ENCODE measurements at places on chromosomes 13 and 19.

- H3K4me1 ChIP-seq: no peaks in the 10 kb centered on the region
- no peak overlapping the region for H3K27ac ChIP-seq
- peaks cover 15% of the 10 kb centered on the region for H3K27me3 ChIP-seq
Observed at GRCh38 chr13:47005756-47006414, 109.0 kb upstream of the HTR2A start.

DNA sequence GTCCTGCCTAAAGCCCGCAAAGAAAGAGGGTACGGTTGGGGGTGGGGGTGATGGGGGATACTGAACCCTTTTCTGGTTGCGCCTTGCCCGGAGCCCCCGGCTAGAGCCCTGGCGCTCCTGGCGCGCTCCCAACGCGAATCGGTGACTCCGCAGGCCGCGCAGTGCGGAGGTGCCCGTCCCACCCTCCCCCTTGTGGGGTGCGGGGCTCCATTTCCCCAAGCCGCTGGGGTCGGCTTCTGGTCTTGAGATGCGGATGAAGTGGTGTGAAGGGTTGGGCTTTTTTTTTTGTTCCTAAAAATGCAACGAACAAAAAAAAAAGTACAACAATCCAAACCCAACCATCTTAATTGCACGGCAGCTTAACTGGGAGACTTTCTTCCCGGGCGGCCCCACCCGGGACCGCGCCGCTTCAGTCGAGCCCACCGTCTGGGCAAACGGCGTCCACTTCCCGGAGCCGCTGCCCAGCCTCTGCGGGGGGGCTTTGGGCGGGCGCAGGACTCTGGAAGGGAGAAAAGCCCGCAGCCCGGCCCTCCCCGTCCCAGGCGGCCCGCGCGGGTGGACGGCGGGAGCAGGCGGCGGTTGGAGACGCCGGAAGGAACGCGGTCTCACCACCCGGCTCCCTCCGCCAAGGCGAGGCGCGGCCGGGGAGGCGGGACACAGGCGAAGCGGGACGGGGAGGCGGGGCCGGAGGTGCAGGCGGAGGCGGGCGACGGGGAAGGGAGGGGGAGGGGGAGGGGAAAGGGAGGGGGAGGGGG is 504 bp upstream of the TRIM13 start:
- H3K27ac ChIP-seq: peak overlapping the region; percentile 34
- H3K4me1 ChIP-seq: peaks cover 24% of the 10 kb centered on the region
- peaks cover 20% of the 10 kb centered on the region for H3K36me3 ChIP-seq
- no peaks in the 10 kb centered on the region for H3K27me3 ChIP-seq
- peak overlapping the region; percentile 60 for H3K4me3 ChIP-seq

DNA sequence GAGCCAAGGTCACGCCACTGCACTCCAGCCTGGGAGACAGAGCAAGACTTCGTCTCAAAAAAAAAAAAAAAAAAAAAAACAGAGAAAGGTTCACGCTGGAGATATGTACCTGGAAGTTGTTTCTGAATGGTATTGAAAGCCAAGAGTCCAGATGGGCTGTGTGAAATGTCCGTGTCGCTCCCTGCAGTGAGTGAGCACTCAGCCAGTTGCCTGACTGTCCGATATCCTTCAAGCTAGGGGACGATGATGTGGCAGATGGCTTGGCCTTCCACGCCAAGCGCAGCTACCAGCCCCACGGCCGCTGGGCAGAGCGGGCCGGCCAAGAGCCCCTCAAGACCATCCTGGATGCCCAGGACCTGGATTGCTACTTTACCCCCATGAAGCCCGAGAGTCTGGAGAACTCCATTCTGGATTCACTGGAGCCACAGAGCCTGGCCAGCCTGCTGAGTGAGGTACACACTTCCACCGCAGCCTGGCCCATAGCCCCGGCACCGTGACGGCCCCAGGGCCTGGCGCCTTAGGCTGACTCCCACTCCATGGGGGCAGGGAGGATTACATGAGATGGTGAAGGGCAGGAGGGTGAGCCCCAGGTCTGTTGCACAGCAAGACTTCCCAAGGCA is 11.7 kb upstream of the OVOL3 start:
- H3K36me3 ChIP-seq: peaks cover 11% of the 10 kb centered on the region
- H3K27me3 ChIP-seq: no peaks in the 10 kb centered on the region
- no peak overlapping the region for H3K4me3 ChIP-seq

GRCh38 chr19:50669302-50670101 is 20.3 kb downstream of the C19orf81 start:
- DNase-seq: peak; percentile 66
- H3K4me3 ChIP-seq: no peak overlapping the region
- H3K4me1 ChIP-seq: peaks cover 1% of the 10 kb centered on the region
- H3K27ac ChIP-seq: no peak overlapping the region

DNA sequence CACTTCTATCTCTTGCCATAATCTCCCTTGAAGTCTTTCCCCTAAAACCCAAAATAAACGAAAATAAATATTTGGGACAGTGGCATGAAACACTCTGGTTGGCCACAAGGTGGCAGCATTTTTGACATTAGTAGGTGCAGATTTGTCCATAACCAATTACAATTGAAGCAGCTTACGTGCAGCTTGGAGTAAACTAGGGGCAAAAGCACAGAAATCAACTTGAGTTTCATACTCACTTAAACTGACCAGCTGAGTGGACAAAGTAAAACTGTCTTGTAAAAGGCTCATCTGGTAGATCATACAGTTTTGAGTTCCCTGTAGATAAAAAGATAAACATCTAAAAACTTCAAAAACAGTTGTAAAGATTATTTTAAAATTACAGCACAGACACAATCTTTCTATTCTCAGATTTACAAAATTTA is 18.8 kb downstream of the PDCD5 start:
- DNase-seq: no peak
- no peaks in the 10 kb centered on the region for H3K27me3 ChIP-seq
- no peak overlapping the region for H3K4me3 ChIP-seq
- H3K36me3 ChIP-seq: peaks cover 22% of the 10 kb centered on the region

GRCh38 chr19:41695745-41696144 is 7.7 kb upstream of the CEACAM7 start:
- peaks cover 14% of the 10 kb centered on the region for H3K27me3 ChIP-seq
- H3K36me3 ChIP-seq: no peaks in the 10 kb centered on the region
- H3K4me1 ChIP-seq: no peaks in the 10 kb centered on the region
- H3K4me3 ChIP-seq: no peak overlapping the region
- H3K27ac ChIP-seq: no peak overlapping the region
- DNase-seq: peak; percentile 14

DNA sequence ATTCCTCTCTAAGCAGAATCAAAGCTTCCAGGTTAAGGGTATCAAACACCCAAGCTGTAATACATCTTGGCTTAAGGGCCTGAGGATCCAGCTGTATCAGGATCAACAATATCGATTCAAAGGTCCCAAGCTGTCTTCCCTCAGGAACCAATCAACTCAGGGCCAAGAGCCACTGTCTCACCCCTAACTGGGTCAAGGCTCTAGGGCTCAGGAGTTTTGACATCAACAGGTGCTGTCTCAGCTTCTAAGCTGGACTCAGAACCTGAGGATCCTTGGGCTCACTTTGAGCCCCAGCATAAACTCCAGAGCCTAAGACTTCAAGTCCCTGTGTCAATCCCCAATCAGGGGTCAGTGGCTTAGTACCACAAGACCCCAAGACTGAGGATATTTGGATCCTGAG is 917 bp downstream of the FBXW9 start:
- peak overlapping the region; percentile 68 for H3K4me3 ChIP-seq
- no peak overlapping the region for H3K27ac ChIP-seq
- no peak for DNase-seq

- no peak for DNase-seq
- no peaks in the 10 kb centered on the region for H3K4me1 ChIP-seq
- no peak overlapping the region for H3K27ac ChIP-seq
- peaks cover 6% of the 10 kb centered on the region for H3K27me3 ChIP-seq
- no peak overlapping the region for H3K4me3 ChIP-seq
- no peaks in the 10 kb centered on the region for H3K36me3 ChIP-seq
Observed at GRCh38 chr13:46844431-46844830, 47.5 kb upstream of the ESD start.

DNA sequence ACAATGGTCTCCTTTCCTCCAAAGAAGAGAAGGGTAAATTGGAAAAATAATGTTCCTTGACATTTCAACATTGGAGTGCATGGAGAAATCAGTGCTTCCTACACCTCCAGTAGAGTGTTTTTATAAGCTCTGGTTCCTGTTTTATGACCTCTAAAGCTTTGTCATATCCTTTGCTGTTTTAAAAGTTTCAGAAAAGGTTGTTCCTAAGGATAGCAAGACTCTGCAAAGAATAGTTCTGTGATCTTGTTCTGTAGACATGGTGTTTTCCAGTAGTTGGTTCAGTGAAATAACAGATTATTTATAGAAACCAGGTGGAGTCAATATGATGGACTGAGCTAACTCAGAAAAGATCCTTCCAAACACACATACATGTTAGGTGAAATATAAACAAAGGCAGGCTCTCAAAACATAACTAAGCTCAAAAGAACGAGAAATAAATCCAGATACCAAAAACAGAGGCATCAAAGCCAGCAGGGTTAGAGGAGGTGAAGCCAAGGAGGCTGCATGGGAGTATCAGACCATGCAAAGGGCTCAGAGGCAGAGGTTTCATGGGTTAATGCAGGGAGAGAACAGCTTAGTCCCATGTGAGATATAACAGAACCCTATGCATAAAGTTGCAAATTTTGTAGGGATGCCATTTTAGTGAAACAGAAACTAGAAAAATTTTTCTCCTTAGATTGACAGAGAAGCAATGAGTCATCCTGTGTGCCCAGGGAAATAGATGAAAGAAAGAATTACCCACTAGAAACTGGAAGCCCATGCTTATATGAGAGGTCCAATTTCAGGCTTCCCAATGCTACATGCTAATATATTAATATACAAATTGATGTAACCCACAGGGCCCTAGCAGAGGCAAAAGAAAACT is 44.3 kb downstream of the SHISA2 start:
- no peak for DNase-seq
- peaks cover 8% of the 10 kb centered on the region for H3K36me3 ChIP-seq
- no peak overlapping the region for H3K4me3 ChIP-seq
- no peak overlapping the region for H3K27ac ChIP-seq
- H3K27me3 ChIP-seq: no peaks in the 10 kb centered on the region

DNA sequence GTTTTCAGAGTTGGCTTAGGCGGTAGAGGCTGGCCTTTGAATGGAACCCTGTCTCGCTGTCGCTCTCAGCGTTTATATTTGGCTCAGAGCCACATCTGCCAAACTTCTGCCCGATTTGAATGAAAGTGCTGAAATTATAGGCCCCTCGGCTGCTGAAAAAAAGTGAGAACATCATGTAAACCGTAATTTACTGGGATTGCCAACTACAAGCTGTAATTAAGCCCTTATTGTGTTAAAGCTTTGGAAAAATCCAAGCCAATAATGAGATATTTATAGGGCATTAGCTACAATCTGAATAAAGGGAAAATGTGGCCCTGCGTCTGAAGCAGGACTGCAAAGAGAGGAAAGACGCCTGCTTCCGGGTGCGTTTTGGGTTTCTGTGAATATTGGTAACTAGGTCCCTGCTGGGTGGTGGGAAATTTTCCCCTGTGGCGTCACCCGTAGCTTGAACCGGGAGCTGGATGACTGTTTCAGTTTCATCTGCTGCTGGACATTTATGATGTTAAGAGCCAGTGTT is 9.9 kb downstream of the DNM2 start:
- H3K27me3 ChIP-seq: no peaks in the 10 kb centered on the region
- no peak for DNase-seq
- peak overlapping the region; percentile 28 for H3K27ac ChIP-seq
- H3K36me3 ChIP-seq: peaks cover 27% of the 10 kb centered on the region
- peaks cover 45% of the 10 kb centered on the region for H3K4me1 ChIP-seq

GRCh38 chr13:76307142-76307541 is 579.1 kb downstream of the KCTD12 start:
- no peaks in the 10 kb centered on the region for H3K36me3 ChIP-seq
- H3K4me1 ChIP-seq: no peaks in the 10 kb centered on the region
- peaks cover 3% of the 10 kb centered on the region for H3K27me3 ChIP-seq
- no peak overlapping the region for H3K4me3 ChIP-seq

DNA sequence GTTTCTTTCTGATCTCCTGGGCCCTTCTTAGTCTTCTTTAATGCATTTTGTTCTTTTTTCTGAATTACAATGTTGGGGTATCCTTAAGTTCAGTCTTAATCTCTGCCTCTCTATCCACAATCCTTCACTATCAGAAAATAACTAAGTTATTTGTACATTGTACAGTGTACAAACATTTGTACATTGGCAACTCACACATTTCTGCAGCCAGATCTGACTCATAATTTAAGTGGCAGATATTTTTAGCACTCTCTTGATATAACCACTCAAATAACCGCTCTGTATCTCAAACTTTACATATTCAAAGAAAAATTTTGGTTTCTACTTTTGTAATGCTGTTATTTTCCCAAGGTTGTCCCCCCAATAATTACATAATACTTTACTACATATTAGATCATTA is 691.1 kb upstream of the SPRY2 start:
- H3K27me3 ChIP-seq: no peaks in the 10 kb centered on the region
- DNase-seq: no peak
- no peaks in the 10 kb centered on the region for H3K36me3 ChIP-seq
- no peaks in the 10 kb centered on the region for H3K4me1 ChIP-seq

DNA sequence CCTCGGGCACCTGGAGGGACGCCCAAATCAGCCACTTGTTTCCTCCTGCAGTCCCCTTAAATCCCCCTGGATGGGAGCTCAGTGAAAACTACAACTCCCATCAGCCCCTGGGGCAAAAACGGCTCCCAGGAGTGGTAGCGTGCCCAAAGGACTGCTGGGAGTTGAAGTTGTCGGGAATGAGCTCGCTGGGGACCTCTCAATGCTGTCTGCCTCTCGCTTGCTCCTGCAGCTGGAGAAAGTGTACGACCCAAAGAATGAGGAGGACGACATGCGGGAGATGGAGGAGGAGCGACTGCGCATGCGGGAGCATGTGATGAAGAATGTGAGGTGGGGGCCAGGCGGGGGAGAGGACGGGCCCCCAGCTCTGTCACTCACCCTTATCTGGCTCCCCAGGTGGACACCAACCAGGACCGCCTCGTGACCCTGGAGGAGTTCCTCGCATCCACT is 14.7 kb upstream of the DHDH start:
- peak overlapping the region; percentile 38 for H3K27ac ChIP-seq
- H3K36me3 ChIP-seq: peaks cover 19% of the 10 kb centered on the region
- no peaks in the 10 kb centered on the region for H3K27me3 ChIP-seq

GRCh38 chr13:38372820-38373383 is 23.3 kb downstream of the UFM1 start:
- no peak overlapping the region for H3K27ac ChIP-seq
- peaks cover 12% of the 10 kb centered on the region for H3K27me3 ChIP-seq
- no peak for DNase-seq

DNA sequence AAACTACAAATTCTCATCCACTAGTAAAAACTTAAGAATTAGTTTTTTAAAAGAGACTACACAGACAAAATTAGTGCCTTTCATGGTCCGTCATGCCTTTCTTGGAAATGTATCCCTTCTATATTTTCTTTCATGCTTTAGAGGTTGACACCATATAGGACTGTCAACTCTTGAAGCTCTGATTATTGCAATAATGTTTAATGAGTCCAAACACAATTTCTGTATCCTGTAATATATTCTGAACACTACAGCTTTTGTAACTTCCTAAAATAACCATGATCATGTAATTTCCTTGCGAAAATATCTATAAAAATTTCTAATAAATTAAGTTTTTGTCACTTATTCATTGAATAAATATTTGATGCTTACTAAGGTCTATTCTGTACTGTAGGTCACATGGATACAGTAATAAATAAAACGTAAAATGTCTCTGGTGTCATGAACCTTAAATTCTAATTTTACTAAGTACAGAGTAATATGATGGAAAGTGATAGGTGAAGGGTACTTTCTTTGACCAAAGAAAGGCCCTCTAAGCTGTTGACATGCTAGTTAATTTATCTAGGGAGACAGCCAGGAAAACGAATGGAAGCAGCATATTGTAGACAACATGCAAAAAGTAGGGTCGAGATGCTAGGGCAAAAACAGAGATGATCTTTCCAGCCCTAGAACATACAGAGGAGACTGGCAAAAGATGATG is 687.3 kb upstream of the PCDH9 start:
- H3K4me1 ChIP-seq: no peaks in the 10 kb centered on the region
- no peak overlapping the region for H3K4me3 ChIP-seq
- no peak for DNase-seq
- H3K36me3 ChIP-seq: no peaks in the 10 kb centered on the region
- H3K27ac ChIP-seq: no peak overlapping the region
- no peaks in the 10 kb centered on the region for H3K27me3 ChIP-seq

All from activated naive CD8-positive, alpha-beta T cell treated with anti-CD3 and anti-CD28 coated beads, Interleukin-2, amount 10 ng/mL, durations not matched to agents 7 days and 5 days (primary cell).